KBM-7 (cell line): ENCODE measurements at places on chromosomes 12 and 14.

GRCh38 chr12:84825149-84825548, 87.5 kb downstream of the SLC6A15 start:
- DNase-seq: no peak

- no peak for DNase-seq
Measured at GRCh38 chr14:64951291-64951690, 8.7 kb upstream of the GPX2 start.

DNA sequence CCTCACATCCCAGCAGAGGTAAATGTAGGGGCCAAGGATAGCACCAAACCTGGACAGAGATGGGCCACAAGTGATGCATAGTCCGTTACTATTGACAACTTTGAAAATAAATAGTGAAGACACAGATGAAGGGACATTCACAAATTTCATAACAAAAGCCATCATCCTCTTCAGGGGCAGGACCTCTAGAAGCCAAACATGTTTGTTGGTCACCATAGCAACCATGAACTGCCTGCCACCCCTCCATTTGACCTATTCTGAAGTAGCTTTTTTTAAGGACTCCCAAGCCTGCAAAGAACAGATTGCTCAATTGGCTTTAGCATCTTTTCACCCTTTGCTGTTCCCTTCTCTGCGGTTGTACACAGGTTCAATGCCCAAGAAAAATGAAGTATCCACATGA, 35.7 kb upstream of the MDM1 start:
- DNase-seq: no peak

- peak; percentile 55 for DNase-seq
Measured at GRCh38 chr14:52272375-52272774, 4.9 kb downstream of the PTGDR start.

- DNase-seq: no peak
Measured at GRCh38 chr12:22473212-22473611, 71.1 kb downstream of the C2CD5 start.

DNA sequence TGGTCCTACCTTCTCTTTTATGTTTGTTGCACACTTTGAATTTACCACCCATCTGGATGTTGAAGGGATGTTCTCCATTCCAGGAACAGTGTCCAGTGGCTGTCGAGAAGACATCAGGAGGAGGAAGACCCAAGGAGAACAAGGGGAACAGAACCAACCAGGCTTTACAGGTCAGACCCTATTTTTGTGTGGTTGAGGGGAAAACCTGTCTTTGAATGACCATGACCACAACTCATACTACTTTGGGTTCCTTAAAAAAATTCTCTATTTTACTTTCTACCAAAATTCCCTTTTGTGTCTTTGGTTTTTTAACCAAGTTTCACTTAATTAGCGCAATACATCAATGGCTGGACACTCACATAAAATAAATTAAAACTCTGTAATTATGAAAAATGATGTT, 78.7 kb downstream of the PLXNC1 start:
- no peak for DNase-seq

DNA sequence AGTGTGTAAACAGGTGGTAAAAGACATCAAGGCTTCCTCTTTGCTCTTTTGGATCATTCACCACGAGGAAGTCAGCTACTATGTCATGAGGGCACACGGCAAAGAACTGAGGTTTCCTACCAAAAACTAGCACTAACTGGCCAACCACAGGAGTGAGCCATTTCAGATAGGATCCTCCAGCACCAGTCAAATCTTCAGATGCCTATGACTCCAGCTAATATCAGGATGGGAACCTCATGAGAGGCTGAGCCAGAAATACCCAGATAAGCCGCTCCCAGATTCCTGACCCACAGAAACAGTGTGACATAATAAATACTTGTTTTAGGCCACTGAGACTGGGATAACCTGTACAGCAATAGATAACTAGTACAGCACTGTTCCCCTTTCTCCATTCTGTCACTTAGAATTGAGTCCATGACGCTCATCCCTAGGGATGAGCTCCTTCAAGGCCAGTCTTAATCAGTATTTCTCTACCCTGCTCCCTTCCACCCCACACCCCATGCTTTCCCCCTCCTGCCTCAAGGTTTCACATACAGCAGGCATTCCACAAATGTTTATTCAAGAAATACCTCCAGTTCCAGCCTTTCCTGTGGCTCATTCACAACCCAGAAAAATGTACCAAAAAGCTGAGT, 68.4 kb downstream of the PPM1H start:
- DNase-seq: no peak

DNA sequence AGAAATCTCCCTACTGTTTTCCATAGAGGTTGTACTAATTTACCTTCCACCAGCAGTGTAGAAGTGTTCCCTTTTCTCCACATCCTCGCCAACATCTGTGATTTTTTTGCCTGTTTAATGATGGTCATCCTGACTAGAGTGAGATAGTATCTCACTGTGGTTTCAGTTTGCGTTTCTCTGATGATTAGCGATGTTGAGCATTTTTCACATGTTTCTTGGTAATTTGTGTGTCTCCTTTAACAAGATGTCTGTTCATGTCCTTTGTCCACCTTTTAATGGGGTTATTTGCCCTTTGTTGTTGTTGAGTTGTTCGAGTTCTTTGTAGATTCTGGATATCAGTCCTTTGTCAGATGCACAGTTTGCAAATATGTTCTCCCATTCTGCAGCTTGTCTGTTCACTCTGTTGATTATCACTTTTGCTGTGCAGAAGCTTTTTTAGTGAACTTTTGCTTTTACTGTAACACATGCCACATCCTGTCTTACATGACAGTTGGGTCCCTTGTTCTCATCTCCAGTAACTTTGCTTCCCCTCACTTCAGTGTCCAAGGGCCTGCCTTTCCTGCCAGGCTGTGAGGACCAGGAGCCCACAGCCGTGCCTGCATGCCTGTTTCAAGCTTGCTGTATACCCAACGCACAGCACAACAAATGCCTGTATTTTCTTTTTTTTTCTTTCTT, 64.9 kb downstream of the SPRING1 start:
- DNase-seq: peak; percentile 38

GRCh38 chr14:70782361-70782760, 27.0 kb downstream of the MAP3K9 start:
- peak; percentile 90 for DNase-seq

DNA sequence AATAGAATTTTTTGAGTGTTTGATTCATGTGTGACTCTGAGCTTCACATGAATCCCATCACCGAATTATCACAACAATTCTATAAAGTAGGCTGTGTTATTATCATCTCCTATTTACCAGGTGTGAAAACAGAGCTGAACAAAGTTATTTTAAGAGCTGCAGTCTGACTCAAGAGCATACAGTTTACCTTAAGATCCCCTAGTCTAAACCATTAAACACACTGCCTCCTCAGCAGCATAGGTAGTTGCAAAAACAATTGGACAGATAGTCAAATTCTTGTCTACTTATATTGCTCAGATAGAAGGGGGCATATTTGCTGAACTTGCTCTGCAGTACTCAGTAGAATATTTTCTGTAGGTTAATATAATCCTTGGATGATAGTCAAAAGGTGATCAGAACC, 219.8 kb upstream of the ATP2B1 start:
- DNase-seq: no peak

GRCh38 chr14:37114559-37114958, 57.8 kb downstream of the SLC25A21 start:
- no peak for DNase-seq

DNA sequence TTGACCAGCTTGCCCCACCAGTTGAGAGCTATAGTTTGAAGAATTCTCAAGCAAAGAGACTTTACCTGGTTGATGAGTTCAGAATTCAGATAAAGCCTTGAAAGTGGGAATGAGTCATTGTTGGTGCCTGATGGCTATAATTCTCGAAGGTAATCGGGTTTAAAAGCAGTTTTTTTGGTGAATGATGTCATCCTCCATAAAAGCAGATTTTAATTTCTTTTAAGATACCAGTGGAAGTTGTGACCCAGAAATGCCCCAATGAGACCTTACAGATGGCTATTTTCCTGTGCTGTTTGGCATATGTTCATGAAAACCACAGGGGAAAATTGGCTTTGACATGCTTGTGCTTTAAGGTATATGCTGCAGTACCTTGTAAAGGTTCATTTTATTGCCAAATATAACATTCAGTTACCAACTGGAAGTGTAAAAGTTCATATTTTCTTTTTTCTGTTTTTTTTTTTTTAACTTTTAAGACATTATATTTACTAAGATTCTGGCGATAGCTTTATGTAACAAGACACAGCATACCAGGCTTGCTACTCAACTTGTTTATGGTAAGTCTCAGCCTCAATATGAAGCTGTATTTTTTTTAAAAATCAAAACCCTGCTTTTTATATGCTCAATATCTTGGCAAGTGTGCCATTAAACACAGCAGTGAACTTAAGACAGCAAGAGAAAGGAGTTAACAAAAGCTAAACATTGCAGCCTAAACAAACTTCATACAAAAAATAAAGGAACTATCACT, 119.3 kb downstream of the LMNTD1 start:
- no peak for DNase-seq

GRCh38 chr12:13428538-13429265, 232.2 kb downstream of the EMP1 start:
- DNase-seq: no peak

DNA sequence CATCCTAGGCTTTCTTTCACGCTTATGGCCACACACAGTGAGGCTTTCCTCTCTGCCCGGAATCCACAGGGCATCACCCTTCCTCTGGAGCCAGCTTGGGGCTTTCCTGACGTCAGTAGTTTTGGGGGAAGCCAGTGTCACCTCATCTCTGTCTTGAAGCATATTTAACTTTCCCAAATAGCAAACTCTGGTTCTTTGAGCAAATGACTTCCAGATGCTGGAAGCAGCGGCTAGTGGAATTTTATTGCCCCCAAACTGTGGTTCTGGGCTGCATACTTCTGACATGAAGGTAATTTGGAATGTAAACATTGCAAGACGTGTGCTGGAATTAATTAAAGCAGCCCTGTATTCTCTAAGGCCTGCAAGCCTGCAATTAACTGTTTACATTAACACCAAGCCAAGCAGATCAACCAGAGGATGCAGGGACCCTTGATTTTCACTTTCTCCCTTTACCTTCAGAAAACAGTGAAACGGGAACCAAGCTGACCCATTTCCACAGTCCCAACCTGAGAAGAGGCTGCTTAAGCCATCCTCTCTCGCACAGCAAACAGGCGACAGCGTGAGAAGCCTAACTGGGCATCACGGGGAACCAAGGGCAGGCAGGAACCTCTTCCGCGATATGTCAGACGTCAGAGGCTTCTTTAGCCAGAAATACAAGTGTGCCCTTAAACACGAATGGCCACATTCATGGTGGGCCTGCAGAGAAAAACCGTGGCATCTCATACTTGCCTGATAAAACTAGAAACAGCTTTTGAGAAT, 258.4 kb downstream of the CACNA1C start:
- DNase-seq: no peak

DNA sequence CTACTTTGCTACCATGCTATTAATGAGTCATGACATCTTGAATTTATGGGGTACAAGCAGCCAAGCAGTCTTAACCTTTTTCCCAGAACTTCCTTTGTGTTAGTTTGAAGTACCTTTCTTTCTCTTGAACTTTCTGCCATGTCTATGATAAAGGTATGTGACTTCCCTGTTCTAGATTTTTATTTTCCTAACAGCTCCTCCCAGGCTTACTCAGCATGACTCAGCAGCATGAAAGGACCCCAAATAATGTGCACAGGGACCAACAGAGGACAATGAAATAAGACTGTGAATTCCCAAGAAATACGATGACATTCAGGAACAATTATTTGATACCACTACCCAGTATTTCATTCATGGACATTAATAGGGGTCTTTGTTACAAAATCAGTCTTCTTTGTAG, 60.0 kb downstream of the TTC6 start:
- no peak for DNase-seq

GRCh38 chr12:13161172-13161571, 35.4 kb upstream of the EMP1 start:
- DNase-seq: no peak

GRCh38 chr14:89524990-89525667, 108.1 kb upstream of the FOXN3 start:
- no peak for DNase-seq

- no peak for DNase-seq
Measured at GRCh38 chr12:113500782-113501311, 29.2 kb upstream of the LHX5 start.

DNA sequence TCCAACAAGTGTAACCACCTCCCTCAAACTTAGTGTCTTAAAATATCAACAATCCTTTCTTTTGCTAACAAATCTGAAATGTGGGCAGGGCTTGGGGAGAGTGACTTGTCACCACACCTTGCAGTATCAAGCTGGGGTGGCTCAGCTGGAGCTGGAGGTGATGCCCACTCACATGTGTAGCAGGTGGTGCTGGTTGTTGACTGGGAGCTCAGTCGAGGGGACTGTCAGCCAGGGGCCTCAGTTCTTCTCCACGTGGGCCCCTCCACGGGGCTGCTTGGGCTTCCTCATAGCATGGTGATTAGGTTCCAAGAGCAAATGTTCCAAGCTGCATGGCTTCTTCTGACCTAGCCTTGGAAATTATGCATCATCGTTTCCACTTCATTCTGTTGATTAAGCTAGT, 32.6 kb upstream of the ESRRB start:
- no peak for DNase-seq

DNA sequence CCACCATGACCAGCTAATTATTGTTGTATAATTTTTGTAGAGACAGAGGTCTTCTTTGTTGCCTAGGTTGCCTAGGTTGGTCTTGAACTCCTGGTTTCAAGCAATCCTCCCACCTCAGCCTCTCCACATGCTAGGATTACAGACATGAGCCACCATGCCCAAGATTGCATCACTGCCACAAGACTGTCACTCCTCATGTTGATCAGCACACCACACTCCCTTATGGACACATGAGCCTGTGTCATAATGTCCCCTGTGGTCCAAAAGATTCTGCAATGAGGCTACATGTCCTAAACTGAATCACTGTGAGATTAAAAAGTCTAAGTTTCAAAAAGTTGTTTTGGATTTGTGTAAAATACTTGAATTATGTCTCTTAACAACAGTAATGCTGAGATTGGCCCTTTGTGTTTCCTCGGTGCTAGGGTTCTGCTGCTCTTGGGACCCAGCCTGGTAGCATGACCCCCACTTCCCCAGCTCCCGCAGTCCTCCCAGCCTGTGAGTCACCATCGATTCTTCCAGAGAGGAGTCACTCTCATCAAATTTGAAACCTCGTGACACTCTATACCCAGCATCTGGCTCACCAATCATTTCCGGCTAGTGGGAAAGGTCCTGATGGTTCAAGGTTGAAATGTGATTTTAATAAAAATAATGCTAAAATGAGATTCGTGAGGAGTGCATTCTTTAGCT, 890.9 kb downstream of the VRK1 start:
- DNase-seq: no peak

DNA sequence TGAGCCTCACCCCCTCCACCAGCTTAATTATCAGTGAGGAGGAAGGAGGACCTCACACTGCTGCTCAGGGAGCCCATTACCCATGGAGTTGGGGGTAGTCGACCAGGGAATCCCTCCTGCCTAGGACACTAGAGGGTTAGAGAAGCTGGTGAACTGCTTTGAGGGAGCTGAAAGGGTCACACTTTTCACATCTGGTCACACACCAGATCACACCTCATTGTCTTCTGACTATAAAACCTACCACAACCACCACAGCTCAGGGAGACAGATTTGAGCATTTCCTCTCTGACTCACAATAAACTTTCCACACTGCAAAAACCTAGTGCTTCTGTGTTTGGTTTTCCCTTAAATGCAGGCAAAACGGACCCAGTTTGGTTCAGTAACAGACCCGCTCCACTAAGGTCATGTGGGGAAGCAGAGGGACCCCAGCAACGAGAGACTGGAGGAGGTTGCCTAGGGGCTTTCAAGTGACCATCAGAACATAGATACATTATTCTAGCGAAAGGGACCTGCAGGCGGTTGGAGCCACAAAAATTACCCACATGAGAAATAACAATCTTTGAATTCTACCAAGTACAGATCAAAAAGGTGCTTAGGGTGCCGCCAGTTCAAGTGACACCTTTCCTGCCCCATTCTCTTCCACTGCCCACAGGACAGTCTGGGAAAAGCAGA, 151.4 kb upstream of the AVPR1A start:
- DNase-seq: peak; percentile 63

- peak; percentile 14 for DNase-seq
Measured at GRCh38 chr12:74317078-74317601, 220.5 kb upstream of the ATXN7L3B start.
